ENCODE measurements at places on chromosomes 5 and 9.

DNA sequence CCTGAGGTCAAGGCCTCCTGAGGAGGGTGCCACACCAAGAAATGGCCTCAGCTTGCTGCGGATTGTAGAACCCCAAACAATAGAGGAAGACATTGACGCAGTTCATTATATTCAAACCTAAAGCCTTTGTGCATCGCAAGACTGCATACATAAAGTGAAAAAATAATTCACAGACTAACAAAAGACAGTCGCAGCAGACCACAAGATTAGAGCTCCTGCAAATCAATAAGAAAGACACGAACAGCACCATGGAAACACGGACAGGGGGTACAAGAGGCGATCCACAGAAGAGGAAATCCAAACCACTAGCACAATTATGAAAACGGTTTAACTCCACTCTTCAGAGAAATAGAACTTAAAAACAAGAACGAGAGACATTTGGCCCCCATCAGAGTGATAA, 10.0 kb upstream of the TCOF1 start:
- no peak for DNase-seq

DNA sequence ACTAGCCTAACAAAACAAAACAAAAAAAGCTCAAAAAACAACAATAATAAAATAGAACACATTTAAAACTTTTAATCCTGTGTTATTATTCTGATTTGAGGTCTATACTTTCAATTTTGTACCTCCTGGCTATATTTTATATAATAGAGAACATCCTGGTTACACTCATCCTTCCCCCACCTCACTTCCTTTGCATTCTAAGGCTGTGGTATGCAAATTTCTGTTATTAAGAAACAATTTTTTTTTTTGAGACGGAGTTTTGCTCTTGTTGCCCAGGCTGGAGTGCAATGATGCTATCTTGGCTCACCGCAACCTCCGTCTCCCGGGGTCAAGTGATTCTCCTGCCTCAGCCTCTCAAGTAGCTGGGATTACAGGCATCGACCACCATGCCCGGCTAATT, 3.1 kb upstream of the RPL37 start:
- no peak for DNase-seq

DNA sequence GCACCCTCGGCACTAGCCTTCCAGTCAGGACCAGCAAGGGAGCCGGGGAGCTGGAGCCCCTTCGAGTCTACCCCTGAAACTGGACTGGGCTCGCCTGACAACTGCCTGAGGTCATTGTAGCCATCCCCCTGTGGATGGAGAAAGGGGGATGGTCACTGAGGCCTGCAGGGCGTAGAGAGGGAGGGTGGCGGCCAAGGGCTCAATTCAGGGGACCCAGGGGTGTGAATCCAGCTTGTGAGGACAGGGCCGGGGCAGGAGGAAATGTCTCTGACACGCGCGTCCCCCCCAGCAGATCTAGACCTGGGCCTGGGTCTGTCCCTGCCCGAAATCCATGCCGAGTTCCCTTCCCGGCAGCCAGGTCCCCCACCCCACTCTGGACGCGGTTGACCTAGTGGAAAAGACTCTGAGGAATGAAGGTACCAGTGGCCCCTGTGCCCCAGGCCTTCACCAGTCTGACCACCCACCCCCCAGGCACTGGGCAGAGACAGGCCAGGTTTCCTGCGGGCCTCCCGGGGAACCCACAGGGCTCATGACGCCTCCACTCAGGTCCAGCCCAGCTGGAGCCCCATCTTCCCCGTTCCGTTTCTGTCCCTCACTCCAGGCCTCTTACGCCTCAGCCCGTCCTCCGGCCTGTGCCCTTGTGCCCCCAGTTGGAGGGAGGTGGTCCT, 805 bp downstream of the SLC34A3 start:
- no peak for DNase-seq

- DNase-seq: no peak
Observed at GRCh38 chr5:174726916-174727793, 2.8 kb downstream of the MSX2 start.

GRCh38 chr5:24643156-24643555, 1.6 kb downstream of the CDH10 start:
- no peak for DNase-seq

DNA sequence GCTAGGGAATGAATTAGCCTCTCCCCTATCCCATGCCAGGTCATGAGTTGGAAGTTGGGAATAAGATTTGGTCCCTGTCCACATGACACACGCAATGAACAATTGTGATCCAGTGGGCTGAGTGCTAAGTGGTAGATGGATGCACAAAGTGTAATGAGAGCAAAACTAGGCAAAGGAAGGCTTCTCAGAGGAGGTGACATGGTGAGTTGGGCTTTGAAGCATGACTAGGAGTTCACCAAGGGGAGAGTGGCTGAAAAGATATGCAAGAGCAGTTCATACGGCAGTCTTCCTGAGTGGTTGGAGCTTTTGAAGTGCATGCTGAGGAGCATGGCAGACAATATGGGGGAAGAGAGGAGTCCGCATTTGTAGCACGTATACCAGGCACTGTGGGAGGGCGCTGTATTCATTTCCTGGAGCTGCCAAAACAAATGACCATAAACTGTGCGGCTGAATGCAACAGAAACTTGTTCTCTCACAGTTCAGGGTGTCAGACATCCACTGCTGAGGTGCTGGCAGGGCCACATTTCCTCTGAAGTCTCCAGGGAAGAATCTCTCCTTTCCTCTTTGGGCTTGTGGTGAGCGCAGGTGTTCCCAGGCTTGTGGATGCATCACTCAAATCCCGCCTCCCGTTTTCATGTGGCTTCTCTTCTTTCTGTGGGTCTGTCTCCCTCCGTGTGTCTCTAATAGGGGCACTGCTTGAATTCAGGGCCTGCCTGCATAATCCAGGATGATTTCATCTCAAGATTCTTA, 49.5 kb downstream of the NSG2 start:
- DNase-seq: no peak

GRCh38 chr5:181121675-181122561, 9.1 kb downstream of the OR2V1 start:
- no peak for DNase-seq

- DNase-seq: no peak
Observed at GRCh38 chr5:158058208-158059120, 199.5 kb upstream of the CLINT1 start.

DNA sequence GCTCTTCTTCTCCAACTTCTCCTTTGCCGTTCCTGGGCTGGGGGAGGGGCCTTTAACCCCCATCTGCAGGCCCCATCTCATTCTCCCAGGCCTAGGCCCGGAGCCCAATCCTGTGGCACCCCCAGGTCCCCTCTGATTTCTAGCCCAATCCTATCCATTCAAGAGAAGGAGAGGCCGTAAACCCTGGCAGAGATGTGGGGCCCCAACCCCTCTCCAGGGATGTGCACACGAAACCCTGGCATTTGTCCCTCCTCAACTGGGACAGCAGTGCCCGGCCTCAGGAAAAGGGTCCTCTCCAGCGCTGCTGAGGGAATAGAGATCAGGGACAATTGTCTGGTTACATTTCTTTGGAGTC, 24.2 kb upstream of the ADAMTS2 start:
- no peak for DNase-seq

DNA sequence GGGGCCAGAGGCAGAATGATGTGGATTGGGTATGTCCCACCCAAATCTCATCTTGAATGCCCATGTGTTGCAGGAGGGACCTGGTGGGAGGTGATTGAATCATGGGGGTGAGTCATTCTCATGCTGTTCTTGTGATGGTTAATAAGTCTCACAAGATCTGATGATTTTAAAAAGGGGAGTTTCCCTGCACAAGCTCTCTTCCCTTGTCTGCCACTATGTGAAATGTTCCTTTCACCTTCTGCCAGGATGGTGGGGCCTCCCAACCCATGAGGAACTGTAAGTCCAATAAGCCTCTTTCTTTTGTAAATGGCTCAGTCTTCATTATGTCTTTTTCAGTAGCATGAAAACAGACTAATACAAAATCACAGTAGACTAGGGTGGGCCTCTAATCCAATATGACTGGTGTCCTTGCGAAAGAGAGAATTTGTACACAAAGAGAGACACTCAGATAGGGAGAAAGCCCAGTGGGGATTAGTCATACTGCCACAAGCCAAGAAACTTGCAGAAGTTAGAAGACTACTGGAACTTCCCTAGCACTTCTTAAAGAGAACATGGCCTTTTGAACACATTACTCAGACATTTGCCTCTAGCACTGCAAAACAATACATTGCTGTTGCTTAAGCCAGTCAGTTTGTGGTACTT, 68.4 kb downstream of the ANXA1 start:
- no peak for DNase-seq

DNA sequence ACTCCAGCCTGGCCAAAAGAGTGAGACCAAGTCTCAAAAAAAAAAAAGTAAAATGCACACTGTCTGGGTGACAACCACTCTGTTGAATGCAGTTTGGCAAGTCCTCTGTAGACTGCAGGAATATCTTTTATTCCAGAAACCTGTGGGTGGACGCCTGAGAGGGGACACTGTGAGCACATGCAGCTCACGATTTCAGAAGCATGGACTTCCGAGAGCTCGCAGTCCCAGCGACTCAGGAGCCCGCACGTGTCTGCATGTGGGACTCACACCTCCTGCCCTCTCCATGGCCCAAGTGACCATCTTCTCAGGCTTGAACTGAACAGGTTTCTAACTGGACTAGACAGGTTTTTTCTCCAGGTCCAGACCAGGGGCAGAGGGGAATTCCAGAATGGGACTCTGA, 388.6 kb upstream of the IRX2 start:
- DNase-seq: no peak

- DNase-seq: no peak
Observed at GRCh38 chr9:38287420-38287985, 105.0 kb upstream of the ALDH1B1 start.

DNA sequence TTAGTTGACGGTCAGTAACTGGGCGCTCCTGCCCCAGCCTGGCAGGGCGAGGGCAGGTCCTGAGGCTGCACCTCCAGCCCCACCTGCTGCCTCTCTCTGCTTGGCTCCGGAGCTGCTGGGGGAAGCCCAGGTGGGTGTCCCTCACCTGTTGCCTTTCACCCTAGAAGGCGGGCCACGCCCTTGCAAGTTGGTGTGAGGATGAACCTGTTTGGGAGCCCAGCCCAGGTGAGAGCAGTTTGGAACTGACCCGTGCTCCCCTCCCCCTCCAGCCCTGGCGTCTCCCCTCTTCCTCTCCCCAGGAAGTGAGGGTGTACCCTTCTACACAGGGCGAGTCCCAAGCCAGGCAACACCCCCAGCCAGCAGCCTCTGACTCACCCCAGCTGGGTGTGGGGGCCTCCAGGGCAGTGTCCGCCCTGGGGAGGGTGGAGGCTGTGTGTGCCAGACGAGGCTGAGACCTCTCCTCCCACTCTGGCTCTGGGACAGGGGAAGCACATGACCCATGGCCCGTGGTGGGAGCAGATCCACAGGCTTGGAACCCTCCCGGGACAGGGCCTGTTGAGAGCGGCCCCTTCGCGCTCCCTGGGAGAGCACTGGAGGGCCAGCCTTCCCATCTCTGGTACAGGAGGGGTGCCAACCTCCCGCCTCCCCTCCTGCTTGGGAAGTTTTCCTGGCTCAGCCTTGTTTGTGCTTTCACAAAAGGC, 10.4 kb downstream of the LRRC8A start:
- no peak for DNase-seq

GRCh38 chr9:83355729-83356151, 182.5 kb downstream of the FRMD3 start:
- DNase-seq: no peak

- no peak for DNase-seq
Observed at GRCh38 chr9:133693116-133693515, 45.0 kb downstream of the SARDH start.

GRCh38 chr5:148858106-148858505, 31.7 kb downstream of the ADRB2 start:
- DNase-seq: no peak

GRCh38 chr9:14471041-14471440, 157.1 kb upstream of the NFIB start:
- no peak for DNase-seq

GRCh38 chr5:139639619-139640380, 8.3 kb upstream of the CXXC5 start:
- DNase-seq: no peak

DNA sequence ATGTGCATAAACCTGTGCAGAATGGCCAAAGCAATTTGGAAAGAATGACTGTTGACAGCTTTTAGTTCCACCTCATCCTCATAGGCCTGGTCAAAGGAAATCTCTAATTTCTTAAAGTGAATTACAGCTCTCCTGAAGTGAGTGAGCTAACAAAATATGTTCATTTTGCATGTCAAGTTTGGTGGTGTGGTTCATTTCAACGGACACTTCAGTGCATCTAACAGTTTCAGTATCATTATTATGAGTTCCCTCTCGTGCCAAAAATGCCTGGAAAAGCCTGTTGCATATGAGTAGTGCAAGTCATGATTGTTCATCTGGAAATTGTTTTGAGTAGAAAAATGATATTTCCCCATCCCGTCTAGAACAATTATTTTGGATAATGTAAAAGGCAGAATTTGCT, 53.2 kb upstream of the HMHB1 start:
- peak; percentile 11 for DNase-seq

- no peak for DNase-seq
Observed at GRCh38 chr5:180001136-180001535, 70.4 kb downstream of the RNF130 start.

DNA sequence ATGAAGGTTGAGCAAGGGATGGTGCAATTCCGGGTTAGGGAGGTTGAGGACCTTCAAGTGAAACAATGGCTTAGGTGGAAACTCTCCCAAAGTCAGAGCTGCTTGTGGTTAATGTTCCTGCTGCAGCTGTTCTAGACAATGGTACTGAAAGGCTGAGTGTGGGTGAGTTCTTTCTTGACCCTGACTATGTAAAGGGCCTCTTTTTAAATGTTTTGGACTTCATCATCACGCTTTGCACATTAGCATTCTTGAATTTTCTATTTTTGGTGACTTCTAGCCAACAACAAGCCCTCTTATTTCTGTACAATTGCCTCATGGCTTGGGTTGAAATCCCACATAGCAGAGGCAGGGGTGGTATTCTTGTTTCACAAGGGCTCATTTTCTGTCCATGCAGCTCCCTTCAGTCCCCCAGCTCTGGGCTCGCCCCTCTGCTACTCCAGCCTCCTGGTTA, 136.3 kb upstream of the ANKRD55 start:
- no peak for DNase-seq

GRCh38 chr9:83379045-83379444, 159.2 kb downstream of the FRMD3 start:
- DNase-seq: no peak

- DNase-seq: no peak
Observed at GRCh38 chr5:83715236-83716065, 5.2 kb downstream of the HAPLN1 start.

GRCh38 chr9:4346131-4346530, 46.3 kb upstream of the GLIS3 start:
- no peak for DNase-seq

- DNase-seq: no peak
Observed at GRCh38 chr5:107513337-107514085, 157.2 kb downstream of the EFNA5 start.

GRCh38 chr5:132060501-132061161, at the start of gene IL3:
Gene IL3, plus strand, starts transcription at chr5:132060655. Its CDS starts 52 bp downstream, at chr5:132060707.
- DNase-seq: no peak

DNA sequence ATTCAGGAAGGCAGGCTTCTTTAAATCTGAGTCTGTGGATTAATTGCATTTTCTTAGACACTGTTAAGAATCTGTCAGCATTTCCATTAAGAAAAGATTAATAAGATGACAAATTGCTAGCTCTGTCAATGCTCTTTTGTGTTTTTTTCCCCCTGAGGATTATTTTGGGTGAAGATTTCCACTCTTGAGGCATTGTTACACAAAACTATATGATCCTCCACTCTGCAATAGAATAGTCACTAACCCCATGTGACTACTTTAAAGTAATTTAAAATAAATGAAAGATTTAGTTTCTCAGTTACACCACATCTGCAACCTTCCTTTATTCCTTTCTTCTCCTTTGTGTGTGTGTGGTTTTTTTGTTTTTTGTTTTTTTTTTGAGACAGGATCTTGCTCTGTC, 82.0 kb downstream of the ACER2 start:
- DNase-seq: no peak

- DNase-seq: no peak
Observed at GRCh38 chr5:132663771-132664695, 6.1 kb downstream of the IL13 start.

All from GM18507 (cell line).